ENCODE measurements at places on chromosomes 7 and 10.

DNA sequence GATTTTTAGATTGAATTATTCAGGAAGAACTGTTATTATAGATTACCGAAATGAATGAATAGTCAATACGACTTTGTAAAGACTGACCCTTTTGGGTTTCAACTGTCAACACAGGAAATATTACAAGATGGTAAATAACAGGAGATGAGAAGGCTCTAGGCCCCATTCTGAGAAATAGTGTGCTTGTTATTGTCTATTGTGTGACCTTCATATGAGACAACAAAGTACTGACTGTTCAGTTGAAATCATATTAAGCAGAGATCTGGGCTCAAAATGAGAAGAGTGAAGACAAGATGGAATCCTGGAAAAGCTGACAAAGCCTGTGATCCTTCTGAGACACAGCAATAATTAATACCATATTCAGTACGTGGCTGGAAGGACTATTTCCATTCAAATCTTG lies 503.8 kb downstream of the INHBA start:
- DNase-seq, result no peak

GRCh38 chr10:101894742-101895141 lies 51.1 kb upstream of the KCNIP2 start:
- no peak for DNase-seq

DNA sequence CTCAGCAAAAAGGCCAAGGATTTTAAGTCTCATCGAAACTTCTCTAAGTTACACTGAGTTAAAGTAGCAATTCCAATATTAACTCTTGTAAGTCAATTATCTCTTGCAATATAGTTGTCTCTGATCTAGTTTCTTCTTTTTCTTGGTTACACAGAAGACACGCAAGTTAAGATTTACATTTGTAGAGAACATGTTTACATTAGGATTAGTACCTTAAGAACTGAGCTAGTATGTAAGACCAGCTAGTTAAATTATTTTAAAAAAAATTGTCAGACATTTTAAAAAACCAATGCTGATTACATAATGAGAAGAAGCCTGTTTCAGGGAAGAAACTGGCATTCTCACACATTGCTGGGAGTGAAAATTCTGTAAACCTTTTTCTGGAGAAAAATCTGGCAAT lies 31.4 kb downstream of the FRA10AC1 start:
- no peak for DNase-seq

GRCh38 chr10:22086730-22087401 lies 83.3 kb upstream of the DNAJC1 start:
- peak; percentile 36 for DNase-seq

DNA sequence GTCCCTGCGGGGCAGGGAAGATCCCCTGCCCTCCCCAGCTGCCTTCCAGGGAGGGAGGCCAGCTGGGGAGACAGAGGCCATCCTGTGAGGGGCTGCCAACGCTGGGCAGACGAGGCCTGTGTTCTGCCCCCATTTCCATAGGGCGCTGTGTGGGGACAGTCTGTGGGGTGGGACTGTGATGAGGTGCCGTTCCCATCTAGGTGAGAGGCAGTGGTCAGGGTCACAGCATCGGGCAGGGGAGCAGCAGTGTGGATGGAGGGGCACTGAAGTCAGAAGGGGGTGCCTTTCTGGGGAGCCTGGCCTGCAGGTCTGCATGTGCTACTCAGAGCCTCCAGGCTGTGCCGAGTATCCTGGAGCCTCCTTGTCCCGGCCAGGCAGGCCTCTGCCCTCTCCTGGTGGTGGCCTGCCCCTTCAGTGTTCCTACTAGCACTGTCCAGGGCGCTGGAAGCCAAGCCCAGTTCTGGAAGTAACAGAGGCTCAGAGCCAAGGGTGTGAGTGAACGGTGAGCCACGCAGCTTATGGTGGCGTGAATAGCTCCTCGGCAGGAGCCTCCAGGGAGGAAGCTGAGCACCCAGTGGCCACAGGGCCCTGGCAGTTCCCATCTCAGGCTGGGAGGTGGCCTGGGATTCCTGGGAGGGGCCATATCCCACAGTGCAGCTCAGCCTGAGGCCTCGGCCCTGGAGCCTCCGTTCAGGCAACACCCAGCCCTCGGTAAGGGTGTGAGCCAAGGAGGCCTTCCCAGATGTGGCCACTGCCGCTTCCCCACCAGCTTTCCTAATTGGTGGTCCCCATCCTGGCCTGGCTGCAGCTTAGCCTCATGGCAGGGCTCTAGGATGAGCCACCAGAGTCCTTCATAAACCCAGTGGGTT lies 23.3 kb upstream of the CSGALNACT2 start:
- DNase-seq, result no peak

DNA sequence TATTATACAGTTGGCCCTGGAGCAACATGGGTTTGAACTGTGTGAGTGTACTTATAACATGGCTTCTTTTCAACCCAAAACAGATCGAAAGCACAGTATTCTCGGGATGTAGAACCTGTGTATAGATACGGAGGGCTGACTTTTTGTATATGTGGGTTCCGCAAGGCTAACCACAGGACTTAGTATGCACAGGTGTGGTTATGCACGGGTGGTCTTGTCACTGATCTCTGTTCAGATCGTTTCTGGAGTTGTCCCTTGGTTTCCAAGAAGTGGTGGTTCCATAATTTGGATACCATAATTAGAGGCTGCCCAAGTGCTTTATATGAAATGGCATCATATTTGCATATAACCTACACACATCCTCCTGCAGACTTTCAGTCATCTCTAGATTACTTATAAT lies 10.9 kb upstream of the BHLHA15 start:
- DNase-seq, result no peak

GRCh38 chr7:44858161-44858560 lies 10.3 kb upstream of the H2AZ2 start:
- no peak for DNase-seq

GRCh38 chr10:110444004-110444337 lies 53.7 kb upstream of the DUSP5 start:
- no peak for DNase-seq

GRCh38 chr7:110921595-110922151 lies 169.3 kb upstream of the LRRN3 start:
- peak; percentile 36 for DNase-seq

DNA sequence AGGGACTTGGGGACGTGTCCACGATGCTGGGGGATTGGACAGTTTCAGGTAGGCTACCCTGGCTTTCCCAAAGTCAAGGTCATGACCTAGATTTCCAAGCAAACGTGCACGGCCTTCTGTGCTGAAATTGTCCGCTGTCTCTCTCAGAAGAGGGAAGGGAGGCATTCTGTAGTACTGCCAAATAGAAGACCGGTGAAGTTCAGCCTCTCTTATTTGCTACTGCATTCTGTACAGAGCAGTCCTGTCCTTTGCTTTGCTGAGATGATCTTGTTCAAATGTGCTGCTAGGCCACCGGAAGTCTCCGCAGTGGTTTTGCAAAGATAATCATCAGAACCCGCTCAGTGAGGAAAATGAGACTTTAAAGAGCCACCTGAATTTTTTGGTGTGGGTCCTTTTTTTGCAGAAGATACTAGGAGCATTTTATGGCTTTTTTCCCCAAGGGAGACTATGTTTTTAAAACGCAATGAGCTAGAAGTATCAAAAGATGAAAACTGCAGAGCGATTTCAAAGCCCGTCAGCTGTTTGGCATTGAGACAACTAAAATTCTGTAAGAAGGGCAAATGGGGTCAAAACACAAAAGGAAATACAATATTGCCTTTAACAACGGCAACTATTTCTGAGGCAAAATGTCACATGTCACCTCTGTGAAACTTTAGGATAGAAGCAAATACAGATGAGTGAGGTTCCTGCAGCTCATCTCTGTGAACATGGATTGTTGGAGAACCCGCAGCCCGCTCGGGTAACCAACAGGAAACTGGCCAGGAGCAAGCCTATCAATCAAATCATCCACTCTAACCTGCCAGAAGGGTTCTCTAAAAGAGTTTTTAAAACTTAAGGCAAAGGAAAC lies 1.3 kb upstream of the NMT2 start:
- DNase-seq, result no peak

GRCh38 chr10:29850371-29850770 lies 209.0 kb downstream of the JCAD start:
- no peak for DNase-seq

GRCh38 chr10:13327534-13327933 lies 20.6 kb downstream of the SEPHS1 start:
- DNase-seq, result no peak

- DNase-seq, result no peak
Observed at GRCh38 chr7:29416276-29416937, 147.2 kb upstream of the PRR15 start.

- peak; percentile 84 for DNase-seq
Observed at GRCh38 chr10:88499569-88500470, 83.3 kb downstream of the RNLS start.

DNA sequence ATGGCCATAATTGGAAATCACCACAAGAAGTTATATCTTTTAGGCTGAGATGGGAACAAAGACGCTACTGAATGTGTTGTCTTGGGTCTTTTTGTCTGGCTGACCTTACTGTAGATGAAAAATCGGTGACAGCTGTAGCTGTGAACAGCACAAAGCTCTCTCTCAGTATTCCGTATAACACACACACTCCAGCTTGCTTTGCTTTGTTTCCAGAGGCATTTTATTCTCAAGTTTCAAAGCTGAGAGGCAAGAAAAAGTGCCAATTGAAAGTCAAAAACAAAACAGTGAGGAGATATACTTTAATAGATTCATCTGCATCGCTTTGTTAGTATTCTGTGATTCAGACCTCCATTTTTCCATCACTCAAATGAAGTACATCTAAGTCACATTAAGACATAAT lies 39.6 kb upstream of the CABCOCO1 start:
- peak; percentile 17 for DNase-seq

DNA sequence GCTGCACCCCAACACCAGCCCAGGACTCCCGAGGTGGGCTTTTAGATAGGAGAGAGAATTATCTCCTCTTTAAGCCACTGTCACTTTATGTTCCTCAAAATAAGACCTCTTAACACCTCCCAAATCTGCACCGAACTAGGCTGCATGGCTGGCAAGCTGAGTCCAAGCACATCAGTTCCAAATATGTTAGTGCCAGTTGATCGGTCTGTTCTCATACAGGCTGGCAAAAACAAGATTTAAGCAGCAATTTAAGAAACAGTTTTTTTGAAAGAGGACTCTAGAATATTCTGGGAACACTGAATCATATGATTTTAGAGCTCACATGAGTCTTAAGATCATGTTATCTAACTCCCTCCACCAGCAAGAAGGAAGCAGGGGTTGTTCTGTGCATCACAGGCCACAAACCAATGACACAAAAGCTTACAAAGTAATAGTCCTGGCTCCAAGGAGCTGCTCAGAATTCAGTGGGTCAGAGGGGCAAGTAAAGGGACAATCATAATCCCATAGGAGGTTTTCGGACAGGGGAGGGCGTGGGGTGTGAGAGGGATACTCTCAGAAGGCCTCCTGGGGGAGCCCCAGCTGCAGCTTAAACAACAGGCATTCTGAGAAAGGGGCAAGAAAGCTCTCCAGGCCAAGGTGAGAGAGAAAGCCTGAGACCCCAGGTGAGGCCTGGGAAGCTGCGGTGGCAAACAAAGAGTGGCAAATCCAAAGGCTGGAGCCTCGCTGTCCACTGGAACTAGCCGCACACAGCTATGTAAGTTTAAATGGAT lies 7.1 kb downstream of the COBL start:
- DNase-seq, result no peak

GRCh38 chr10:26573674-26574073 lies 123.8 kb upstream of the PDSS1 start:
- DNase-seq, result no peak

DNA sequence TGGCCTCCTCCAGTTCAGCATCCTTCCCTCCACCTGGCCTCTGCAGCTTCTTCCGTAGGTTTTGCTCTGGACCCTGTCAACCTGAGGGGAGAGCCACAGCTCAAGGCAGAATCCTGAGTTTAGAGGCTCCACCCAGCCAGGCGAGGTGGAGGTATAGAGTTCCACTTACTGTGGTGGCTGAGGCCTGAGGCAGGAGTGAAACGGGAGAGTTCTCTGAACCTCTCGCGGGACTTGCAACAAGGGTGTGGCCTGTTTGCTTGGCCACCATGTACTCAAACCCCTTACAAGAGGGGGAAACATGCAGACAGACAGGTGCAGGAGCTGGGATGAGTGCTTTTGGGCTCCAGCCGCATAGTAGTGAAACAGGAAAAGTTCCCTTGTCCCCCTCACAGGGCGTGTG lies 154.0 kb upstream of the C7orf33 start:
- DNase-seq, result no peak

- DNase-seq, result peak; percentile 89
Observed at GRCh38 chr7:140596519-140597427, 43.8 kb downstream of the DENND2A start.

DNA sequence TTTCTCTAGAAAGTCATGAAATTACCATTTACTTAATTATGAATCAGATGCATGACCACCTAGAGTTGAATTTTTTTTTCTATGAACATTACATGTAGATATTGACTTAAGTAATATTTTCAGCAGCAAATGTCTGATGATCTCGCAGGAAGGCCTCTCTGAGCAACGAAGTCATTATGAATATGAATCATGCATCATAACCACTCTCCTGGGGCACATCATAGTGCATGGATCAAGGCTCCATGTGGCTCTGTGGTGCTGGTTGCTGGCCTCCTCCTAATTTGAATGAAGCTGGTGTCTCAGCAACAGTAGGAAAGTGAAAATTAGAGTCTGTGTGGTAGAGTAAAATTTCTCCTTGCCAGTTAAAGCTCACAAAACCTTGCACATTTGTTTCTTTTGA lies 121.4 kb upstream of the INHBA start:
- no peak for DNase-seq

DNA sequence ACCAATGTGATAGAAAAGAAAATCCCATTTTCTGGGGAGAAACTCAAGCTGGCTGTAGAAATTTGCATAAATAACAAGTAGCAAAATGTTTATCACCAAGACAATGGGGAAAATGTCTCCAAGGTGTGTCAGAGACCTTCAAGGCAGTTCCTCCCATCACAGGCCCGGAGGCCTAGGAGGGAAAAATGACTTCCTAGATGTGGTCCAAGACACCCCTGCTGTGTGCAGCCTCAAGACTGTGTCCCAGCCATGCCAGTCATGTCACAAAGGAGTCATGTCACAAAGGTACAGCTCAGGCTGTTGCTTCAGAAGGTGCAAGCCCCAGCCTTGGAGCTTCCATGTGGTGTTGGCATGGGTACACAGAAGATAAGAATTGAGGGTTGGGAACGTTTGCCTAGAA lies 33.7 kb upstream of the THSD7A start:
- no peak for DNase-seq

- DNase-seq, result peak; percentile 19
Observed at GRCh38 chr7:1646957-1647891, 22.9 kb upstream of the ELFN1 start.

DNA sequence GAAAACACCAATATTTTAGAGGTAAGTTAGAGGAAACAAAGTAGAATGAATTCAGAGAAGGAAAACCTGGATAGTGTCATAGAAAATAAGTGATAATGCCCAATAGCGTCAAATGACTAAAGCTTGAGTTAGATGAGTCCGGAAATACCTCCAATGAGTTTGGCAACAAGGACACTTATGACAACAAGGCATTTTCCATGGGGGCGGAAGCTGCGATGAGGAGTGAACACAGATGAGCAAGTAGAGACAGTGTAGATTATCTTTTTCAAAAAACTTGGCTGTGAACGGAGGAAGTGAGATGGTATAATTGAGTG lies 383 bp upstream of the R3HCC1L start:
- no peak for DNase-seq

GRCh38 chr7:105389088-105389650 lies 448 bp upstream of the SRPK2 start:
- peak; percentile 31 for DNase-seq
